ENCODE measurements at places on chromosomes 1 and 21. TPM values are rescaled to one million over a fixed set of nuclear protein-coding genes. Genes with fewer than 3 reads are reported as not detected.

- DNase-seq = no peak
Observed at GRCh38 chr1:150094734-150095265, 27.2 kb downstream of the VPS45 start.

- no peak for DNase-seq
Observed at GRCh38 chr1:228646717-228647522, 88.4 kb upstream of the RHOU start.

The CSF3R gene
- 5.2 TPM for polyA plus RNA-seq

The PIGR gene
- 1.6 TPM for polyA plus RNA-seq

- no peak for DNase-seq
Observed at GRCh38 chr1:100891380-100891779, 3.3 kb downstream of the EXTL2 start.

DNA sequence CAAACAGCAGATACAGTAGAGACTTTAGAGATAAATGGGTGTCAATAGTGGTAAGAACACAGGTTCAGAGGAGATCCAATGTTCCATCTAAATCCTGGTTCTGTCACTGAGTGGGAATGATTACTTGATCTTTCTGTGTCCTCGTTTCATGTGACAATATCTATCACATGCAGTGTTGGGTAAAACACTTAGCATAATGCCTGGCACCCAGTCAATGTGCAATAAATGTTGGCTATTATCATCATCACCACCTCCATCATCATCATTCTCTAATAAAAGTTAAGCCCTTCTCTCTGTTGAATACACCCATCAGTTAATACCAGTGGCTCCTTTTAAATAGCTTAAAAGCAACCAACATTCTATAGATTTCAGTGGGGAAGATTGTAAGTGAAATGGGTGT, 184.7 kb downstream of the ST6GALNAC3 start:
- DNase-seq = no peak

The PEAR1 gene
- polyA plus RNA-seq = 21.1 TPM
